GM18507 (cell line): ENCODE measurements at places on chromosomes 2 and 18.
A peak's percentile ranks its signal among the peaks of the same experiment; 100 is the strongest.

DNA sequence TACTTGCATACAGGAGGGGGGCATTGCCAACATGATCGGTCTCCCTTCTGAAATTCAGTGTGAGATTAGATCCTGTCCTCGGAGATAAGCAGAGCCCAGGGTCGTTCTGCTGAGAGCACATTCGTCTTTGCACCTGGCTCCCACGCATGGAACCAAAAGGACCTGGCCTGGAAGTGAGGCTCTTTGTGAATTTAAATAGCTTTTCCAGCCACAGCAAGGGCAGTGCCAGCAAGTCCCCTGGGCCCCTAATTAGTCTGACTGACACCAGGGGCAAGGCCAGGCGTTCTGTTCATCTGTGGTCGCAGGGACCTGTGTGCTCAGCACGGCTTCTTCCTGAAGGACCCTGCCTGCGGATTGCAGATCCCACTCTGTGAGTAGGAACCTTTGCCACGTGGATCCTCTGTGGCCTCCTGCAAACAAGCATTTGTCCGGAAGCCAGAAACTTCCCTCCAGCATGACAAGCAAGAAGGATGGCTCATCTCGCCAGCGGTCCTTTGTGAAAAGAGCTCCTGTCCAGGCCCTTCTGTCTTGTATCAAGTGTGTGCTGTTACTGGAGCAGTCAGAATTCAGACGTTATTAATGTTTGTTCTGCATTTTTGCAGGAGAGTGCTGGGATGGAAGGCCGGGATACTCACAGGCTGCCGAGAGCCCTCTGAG lies 128.7 kb downstream of the TPO start:
- no peak for DNase-seq

DNA sequence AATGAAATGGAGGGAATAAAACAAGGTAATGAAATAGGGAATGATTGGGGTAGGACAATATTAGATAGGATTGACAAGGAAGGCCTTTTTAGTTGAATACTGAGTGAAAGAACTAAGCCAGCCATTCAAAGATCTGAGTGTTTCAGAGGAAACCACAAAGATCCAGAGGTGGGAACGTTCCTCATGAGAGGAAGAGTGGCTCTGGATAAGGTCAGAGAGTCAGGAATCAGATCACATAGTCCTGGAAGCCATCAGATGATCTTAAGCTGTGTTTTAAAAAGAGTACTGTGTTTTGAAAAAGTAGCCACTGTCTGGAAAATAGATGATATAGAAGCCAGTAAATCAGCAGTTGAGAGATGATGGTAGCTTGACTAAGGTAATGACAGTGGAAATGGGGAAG lies 11.8 kb downstream of the TTLL4 start:
- no peak for DNase-seq

GRCh38 chr18:45026162-45026561 lies 345.5 kb downstream of the SETBP1 start:
- DNase-seq: no peak

GRCh38 chr18:59728816-59729215 lies 31.6 kb upstream of the CCBE1 start:
- DNase-seq: no peak

- no peak for DNase-seq
Measured at GRCh38 chr2:23414871-23415270, 29.9 kb downstream of the KLHL29 start.

- no peak for DNase-seq
Measured at GRCh38 chr2:46144133-46144800, 152.9 kb upstream of the EPAS1 start.

- DNase-seq: no peak
Measured at GRCh38 chr2:16832910-16833309, 167.3 kb upstream of the CYRIA start.

DNA sequence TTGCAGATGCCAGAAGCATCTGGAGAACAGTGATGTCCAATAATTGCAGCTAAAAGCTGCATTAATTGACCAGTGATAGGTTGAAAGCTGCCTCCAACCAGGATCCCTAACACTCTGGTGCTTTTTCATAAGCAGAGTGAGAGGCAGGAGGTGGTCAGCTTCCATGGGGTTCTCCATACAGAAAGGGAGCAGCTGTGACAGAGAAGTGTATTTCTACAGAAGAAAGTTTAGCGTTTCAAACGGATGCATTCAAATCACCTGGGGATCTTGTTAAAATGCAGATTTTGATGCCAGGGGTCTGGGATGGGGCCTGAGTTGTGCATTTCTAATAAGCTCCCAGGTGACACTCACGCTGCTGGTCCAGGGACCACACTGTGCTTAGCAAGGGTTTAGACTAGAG lies 216.5 kb upstream of the NRP2 start:
- DNase-seq: no peak

GRCh38 chr18:55419132-55419946 lies 168.7 kb downstream of the TCF4 start:
- DNase-seq: no peak

DNA sequence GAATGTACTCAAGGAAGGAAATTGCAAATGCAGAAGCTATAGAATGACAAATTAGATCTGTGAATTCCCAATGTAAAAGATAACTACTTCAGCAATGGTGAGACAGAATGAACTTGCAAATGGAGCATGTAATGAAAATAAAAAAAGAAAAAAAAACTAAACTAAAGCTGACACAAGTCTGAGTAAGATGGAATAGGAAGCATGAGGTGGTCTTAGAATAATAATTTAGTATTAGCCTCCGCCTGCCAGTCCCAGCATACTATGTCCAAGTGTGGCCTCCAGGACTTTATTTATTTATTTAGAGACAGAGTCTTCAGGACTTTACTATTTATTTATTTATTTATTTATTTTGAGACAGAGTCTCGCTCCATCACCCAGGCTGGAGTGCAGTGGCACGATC lies 37.4 kb upstream of the SLC39A10 start:
- DNase-seq: no peak

DNA sequence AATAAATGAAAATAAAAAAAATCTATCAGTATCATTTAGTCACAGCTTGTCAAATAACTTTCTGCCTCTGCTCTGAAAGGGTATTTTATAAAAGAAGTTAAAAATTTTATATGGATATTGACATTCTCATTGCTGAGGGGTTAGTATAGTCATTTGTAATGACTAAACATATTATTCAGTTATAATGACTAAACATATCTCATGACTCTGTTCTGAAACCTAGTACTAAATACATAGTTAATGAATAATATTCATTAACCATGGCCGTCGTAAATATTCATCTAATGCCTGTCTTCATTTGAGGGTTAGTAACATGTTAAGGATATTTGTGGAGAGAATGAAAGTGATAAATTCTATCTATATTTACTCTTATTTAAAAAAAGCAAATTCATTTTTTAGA lies 69.1 kb upstream of the MAP4K3 start:
- no peak for DNase-seq

- DNase-seq: no peak
Measured at GRCh38 chr2:72115110-72116080, 32.3 kb downstream of the CYP26B1 start.

- DNase-seq: no peak
Measured at GRCh38 chr2:204145791-204146190, 209.2 kb downstream of the ICOS start.

DNA sequence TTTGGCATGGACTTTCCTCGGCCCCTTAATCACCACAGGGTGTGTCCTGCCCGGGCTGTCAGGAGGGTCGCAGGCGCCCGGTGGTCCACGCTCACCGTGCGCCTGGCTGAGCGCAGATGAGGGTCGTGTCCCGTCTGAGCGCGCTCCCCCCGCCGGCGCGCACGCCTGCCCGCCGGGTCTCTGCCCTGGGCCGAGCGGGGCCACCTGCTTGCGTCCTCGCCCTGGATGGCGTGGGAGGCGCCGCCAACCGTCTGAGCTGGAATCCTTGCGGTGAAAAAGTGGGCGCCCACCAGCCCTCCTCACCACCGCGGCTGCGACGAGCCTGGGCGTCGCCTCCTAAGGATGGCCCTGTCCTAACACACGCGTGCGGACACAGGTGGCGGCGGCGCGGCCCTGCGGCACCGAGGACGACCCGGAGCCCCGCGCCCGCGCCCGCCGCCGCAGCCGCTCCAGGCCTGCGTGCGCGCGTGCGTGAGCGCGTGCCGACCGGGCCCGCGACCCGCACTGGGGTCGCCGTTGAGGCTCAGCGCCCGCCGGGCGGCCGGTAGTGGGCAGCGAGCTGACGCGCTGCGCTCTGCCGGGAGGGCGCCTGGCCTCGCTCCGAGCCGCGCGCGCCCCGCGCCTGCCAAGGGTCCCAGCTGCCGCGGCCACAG lies 126.6 kb downstream of the ARHGEF4 start:
- no peak for DNase-seq

GRCh38 chr2:15543053-15543452 lies 18.1 kb downstream of the NBAS start:
- DNase-seq: no peak

GRCh38 chr18:3029215-3029952 lies 16.4 kb upstream of the LPIN2 start:
- no peak for DNase-seq

GRCh38 chr2:231708773-231709635 lies 679 bp downstream of the PTMA start:
- DNase-seq: no peak

GRCh38 chr2:73925853-73926492 lies 707 bp upstream of the DGUOK start:
- no peak for DNase-seq

- DNase-seq: no peak
Measured at GRCh38 chr2:99389371-99389770, 52.2 kb downstream of the EIF5B start.

DNA sequence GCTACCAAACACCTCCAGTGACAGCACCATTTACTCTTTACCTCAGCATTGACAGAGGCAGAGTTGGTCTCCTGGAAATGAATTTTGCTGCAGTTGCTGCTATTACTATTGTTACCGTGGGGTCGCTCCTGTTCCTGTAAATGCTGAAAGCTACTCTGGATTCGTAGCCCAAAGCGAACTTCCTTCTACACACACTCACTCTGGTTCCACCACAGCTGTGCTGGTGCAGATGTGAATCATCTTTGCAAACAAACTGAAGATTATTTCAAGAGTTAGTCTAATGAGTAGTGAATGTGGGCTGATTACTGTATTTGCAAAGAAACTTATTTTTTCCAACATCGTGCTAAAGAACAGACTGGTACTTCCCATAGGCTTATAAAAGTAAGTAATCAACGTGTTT lies 304.0 kb downstream of the LPIN1 start:
- DNase-seq: no peak

GRCh38 chr2:217650716-217651360 lies 352.0 kb downstream of the TNS1 start:
- DNase-seq: peak; percentile 36

GRCh38 chr2:207281436-207281835 lies 115.7 kb upstream of the KLF7 start:
- DNase-seq: no peak

DNA sequence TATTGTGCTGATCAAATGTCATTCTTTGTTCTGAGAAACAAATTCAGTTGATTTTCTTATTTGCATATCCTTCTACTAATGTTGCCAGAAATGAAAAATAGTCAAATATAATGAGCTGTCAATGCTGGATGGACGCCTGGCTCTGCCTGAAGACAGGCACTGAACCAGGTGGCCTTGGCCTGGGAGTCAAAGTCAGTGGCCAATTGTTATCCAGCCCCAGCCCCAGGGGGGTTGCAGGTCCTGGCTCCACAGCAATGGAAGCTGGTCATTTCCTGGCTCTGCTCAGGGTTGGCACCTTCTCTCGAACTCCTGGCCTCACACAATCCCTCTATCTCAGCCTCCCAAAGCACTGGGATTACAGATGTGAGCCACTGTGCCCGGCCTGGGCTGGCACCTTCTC lies 176.8 kb upstream of the GLI2 start:
- DNase-seq: no peak

DNA sequence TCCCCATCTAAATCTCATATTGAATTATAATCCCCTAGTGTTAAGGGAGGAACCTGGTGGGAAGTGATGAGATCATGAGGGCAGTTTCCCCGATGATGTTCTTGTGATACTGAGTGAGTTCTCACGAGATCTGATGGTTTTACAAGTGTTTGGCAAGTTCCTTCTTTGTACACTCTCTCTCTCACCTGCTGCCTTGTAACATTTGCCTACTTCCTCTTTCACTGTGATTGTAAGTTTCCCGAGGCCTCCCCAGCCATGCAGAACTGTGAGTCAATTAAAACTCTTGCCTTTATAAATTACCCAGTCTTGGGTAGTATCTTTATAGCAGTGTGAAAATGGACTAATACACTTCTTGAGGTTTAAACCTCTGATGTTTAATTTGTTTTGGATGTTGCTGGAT lies 177.5 kb downstream of the CD8B2 start:
- DNase-seq: no peak

GRCh38 chr2:16717477-16717876 lies 51.8 kb upstream of the CYRIA start:
- DNase-seq: no peak

- no peak for DNase-seq
Measured at GRCh38 chr18:26309281-26309680, 83.0 kb downstream of the TAF4B start.

DNA sequence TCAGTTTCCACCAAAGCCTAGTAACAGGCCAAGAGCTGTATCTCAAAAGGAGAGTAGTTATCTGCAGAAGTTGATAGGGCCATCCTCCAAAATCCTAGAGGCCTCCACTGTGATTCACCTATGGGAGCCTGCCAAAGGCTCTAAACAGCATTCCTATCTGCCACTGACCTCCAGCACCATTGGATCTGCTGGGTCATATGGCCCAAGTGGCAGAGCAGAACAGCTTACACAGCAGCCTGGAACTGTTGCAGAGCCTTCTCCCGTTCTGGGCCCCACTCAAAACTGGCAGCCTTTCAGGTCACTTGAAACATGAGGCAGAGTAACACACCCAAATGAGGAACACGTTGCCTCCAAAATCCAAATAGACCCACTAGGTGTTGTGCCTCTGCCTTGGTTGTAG lies 345.2 kb upstream of the RND3 start:
- DNase-seq: no peak

DNA sequence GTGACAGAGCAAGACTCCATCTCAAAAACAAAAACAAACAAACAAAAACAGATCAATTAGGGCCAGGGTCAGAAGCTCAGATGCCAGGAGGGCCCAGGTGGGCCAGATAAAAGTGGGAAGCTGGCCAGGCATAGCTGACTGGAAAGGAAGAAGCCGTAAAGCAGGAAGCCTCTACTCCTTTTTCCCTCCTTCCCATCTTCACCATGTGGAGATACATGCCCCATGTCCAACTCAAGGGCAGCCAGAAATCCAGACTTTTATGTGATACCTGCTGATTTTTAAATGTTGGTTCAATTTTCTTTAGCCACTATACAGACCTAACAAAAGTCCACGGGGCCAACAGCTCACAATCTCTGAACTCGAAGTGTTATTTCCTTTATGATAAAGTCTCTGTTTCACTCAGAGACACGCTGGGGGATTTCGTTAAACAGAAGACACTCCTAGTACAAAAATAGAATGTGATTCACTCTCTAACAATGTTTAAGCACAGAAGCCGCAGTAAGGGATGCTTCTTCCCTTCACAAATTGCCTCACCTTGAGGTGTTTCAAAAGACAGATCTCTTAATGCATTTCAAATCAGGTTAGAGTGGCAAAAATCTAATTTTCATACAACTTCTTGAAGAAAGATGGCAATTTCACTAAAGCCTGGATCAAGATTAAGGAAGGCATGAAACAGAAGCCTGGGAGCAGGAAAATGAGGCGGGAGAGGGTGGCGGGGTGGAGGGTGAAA lies 14.0 kb downstream of the TMEM247 start:
- DNase-seq: peak; percentile 32
